ENCODE measurements at places on chromosomes 1 and 21. TPM values are rescaled to one million over a fixed set of nuclear protein-coding genes. Genes with fewer than 3 reads are reported as not detected.

GRCh38 chr1:8325771-8326170 is 7.9 kb downstream of the SLC45A1 start:
- no peak for DNase-seq

TAS1R1 gene
- total RNA-seq: not detected

- no peak for DNase-seq
Measured at GRCh38 chr1:172142324-172142723, 278.2 kb upstream of the C1orf105 start.

PCBP3 gene
- total RNA-seq: 6.6 TPM

FOXO6 gene
- total RNA-seq: 0.19 TPM

FAAH gene
- total RNA-seq: 4.4 TPM

RIMKLA gene
- total RNA-seq: 3.2 TPM

GRCh38 chr21:32094804-32095203 is 184.0 kb downstream of the MIS18A start:
- DNase-seq: no peak

KIF14 gene
- 15.7 TPM for total RNA-seq

PRDX1 gene
- 481 TPM for total RNA-seq

- peak; percentile 37 for DNase-seq
Measured at GRCh38 chr1:246117066-246117791, 389.9 kb downstream of the SMYD3 start.

GRCh38 chr1:160813215-160813614 is 17.2 kb downstream of the LY9 start:
- DNase-seq: peak; percentile 33

ODF2L gene
- 31.5 TPM for total RNA-seq

GRCh38 chr1:232704694-232705680 is 75.1 kb upstream of the SIPA1L2 start:
- no peak for DNase-seq

Data from activated CD4-positive, alpha-beta memory T cell treated with anti-CD3 and anti-CD28 coated beads for 36 hours (primary cell).